ENCODE measurements at places on chromosomes 12 and 14.

DNA sequence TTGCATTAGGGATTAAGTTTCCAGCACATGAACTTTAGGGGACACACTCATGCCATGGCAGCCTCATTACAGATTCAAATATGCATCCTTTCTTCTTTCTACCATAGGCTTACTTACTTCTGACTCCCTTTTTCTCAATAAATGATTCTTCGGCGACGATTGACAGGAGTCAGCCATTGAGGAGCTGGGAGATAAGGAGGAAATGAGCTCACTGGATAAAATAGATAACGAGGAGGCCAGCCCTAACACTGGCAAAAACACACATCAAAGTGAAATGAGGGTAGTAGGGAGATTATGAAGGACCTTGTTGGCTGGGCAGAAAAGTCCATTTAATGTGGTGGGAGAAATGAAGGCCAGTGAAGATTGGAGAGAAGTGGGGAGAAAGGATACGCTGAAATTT lies 172.2 kb downstream of the SLC41A2 start:
- DNase-seq, result no peak

GRCh38 chr12:42094277-42094676 lies 50.4 kb downstream of the GXYLT1 start:
- DNase-seq, result no peak

GRCh38 chr12:30180602-30181001 lies 396.9 kb upstream of the TMTC1 start:
- DNase-seq, result no peak

DNA sequence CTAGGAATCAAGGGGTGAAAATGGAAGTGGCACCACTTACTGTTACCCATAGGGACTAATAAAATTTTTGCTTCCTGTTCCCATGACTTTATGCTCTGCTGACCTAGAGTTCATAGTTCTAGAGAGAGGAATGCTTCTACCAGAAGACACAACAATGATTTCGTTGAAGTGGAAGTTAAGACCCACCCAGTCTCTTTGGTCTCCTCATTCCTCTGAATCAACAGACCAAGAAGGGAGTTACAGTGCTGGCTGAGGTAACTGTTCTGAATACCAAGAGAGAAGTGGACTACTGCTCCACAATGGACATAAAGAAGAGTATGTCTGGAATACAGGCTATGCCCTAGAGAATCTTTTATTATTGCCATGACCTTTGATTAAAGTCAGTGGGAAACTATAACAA lies 23.5 kb upstream of the DYRK2 start:
- no peak for DNase-seq

GRCh38 chr14:24430143-24430681 lies 458 bp downstream of the KHNYN start:
- no peak for DNase-seq

DNA sequence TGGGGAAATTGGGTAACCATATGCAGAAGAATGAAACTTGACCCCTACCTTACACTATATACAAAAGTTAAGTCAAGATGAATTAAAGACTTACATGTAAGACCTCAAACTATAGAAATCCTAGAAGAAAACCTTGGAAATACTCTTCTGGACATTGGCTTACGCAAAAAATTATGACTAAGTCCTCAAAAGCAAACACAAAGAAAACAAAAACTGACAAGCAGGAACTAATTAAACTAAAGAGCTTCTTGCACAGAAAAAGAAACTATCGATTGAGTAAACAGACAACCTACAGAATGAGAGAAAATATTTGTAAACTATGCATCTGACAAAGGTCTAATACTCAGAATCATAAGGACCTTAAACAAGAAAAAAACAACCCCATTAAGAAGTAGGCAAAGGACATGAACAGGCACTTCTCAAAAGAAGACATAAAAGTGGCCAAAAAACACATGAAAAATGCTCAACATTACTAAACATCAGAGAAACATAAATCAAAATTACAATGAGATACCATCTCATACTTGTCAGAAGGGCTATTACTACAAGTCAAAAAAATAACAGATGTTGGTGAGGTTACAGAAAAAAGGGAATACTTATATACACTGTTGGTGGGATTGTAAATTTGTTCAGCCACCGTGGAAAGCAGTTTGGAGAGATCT lies 37.0 kb upstream of the CFAP54 start:
- DNase-seq, result no peak

- DNase-seq, result peak; percentile 51
These were observed 79.5 kb upstream of the MIS18BP1 start for GRCh38 chr14:45332360-45332988.

- no peak for DNase-seq
These were observed 200.0 kb downstream of the FOXG1 start for GRCh38 chr14:28966416-28967233.

DNA sequence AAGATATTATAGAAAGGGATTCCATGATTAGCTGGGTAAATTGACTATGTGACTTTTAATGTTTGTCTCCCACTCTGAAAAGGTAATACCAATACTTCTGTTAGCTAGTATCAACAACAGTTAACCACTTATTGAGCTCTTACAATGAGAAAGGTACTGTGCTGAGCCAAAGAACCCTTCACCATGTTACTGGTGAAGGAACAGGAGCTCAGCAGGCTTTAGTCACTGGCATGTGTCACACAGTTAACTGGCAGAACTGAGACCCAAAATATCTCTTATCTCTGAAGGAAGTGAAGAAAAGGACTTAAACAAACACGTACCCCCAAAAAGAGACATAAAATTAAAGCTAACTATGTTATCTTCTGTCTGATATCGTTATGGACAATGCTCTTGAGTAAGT lies 170.6 kb downstream of the MED13L start:
- no peak for DNase-seq

- no peak for DNase-seq
These were observed 389 bp upstream of the CCNB1IP1 start for GRCh38 chr14:20333494-20333841.

DNA sequence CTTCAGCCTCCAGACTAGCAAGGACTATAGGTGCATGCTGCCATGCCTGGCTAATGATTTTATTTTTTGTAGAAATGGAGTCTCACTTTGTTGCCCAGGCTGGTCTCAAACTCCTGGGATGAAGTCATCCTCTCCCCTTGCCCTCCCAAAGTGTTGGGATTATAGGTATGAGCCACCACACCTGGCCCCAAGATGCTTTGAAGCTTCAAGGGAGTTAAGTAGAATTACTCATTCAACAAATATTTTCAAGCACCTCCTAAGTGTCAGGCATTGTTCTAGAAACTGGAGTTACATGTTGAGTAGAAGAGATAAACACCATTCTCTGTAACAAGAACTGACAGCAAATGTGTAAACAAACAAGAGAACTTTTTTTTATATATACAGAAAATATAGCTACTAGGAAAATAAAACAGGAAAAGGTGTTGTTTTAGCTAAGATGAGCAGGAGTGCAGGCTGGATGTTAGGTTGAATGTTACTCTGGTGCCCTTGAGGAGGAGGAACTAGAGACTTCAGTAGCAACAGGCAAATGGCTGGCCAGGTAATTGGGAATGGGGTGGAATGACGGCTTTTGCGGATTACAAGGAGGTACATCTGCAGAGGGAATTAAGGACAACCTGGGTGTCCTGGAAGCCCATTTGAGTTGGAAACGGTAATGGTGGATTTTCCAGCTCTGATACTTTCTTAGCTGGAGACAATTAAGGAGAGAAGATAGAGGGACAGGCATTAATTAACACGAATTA lies 32.0 kb upstream of the CFAP54 start:
- no peak for DNase-seq

DNA sequence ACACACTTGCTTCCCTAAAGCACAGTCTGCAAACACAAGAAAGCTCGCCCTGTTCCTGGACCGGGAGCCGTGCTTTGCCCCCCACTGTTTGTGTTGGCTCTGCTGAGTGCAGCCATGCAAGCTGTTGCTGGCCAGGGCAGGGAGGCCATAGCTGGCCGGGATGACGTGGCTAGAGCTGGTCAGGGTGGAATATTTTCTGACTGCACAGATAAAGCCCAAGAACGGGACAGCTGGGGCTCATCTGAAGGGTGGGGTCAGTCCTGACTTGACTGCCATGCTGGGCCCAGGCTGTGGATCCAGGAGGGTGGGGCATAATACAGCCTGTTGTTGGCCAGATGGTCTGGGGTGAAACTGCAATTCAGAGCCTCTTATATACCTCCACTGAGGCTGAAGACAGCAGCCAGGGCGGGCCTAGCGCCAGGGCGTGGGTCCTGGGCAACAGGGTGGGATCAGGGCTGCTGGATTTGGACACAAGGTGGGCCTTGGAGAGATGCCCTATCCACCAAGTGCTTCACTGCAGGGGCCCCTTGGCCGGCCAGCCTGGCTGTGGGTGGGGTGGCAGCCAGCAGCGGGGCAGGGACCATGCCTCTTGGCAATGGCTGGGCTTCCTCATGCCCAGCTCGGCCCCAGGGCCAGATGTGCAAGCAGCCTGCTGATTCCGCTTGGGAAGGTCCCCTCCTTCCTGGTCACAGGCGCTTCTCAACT lies 14.8 kb downstream of the KMT5A start:
- peak; percentile 74 for DNase-seq

- DNase-seq, result peak; percentile 54
These were observed 8.3 kb downstream of the OR10AD1 start for GRCh38 chr12:48194799-48195201.

DNA sequence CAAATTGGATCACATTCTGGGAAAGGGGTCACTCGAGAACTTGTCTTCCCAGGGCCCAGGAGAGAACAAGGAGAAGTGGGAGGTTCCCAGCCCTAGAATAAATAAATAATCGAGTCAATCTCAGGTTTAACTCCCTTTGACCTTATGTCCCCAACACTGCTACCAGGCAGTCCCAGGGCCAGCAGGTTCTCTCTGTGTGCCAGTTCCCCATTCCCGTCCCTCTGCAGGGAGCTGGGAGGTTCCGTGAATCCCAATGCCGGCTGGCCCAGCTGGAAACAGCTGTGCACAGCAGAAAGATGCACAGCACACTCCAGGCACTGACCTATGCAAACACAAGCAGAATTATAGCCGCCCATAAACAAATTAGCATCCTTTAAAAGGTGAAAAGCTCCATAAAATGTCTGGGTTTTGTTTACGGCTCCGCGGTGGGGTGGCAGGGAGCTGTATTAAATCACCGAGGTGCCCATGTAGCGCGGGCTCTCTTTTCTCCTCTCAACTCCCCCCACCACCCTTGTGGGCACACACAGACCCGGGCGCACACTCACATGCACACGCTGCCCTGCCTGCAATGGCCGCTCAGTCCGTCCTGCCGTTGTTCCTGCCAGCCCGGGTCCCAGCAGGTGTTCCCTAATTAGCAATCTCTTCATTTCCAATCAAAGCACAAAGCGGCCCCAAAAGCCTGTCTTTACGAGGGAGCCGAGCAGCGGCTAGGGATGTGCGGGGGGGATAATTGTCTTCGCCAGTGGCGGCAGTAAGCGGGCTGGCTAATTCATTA lies 46.6 kb upstream of the ESRRB start:
- no peak for DNase-seq

DNA sequence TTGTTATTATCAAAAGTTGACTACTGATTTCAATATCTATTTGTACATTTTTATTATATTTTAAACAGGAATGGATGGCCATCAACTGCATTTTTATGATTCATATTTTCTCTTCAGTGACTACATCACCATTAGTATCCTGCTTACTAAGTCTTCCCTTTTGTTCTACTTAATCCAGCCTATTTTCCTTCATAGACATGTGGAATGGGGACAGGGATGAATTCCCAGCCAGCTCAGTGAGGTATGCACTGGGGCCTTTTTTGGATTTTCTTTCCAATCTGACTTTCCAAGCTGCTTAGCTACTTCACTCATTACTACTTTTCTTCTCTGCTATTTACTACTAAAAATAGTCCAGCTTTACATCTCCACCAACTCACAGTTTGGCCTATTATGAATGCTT lies 38.4 kb downstream of the AKAP6 start:
- no peak for DNase-seq

DNA sequence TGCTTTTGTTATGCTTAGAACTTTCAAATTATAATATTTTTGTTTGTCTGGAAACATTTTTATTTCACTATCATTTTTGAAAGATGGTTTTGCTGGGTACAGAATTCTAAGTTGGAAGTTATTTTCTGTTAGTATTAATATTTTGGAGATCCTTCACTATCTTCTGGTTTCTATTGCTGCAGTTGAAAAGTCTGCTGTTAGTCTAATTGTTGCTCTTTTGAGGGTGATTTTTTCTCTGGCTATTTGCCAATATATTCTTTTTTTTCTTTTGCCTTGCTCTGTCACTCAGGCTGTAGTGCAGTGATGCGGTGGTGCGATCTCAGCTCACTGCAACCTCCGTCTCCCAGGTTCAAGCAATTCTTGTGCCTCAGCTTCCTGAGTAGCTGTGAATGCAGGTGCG lies 28.2 kb upstream of the ARID2 start:
- no peak for DNase-seq

DNA sequence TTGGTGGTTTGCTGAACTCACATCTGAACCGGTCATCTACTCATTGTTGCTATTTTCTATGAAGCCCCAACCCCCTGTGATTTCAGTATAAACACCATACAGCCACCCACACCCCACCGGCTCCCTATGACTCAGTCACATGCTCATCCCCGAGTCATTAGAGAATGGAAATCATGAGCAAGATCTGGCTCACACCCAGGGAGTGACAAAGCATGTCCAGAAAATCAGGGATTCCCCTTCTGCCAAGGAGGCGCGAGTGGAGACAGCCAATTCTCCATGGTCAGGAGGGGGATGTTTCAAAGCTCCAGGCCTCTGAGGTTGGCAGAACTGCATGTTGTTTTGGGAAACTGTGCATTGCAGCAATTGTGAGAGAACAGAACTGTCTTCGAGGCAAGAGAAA lies 657.5 kb upstream of the TBX3 start:
- no peak for DNase-seq

DNA sequence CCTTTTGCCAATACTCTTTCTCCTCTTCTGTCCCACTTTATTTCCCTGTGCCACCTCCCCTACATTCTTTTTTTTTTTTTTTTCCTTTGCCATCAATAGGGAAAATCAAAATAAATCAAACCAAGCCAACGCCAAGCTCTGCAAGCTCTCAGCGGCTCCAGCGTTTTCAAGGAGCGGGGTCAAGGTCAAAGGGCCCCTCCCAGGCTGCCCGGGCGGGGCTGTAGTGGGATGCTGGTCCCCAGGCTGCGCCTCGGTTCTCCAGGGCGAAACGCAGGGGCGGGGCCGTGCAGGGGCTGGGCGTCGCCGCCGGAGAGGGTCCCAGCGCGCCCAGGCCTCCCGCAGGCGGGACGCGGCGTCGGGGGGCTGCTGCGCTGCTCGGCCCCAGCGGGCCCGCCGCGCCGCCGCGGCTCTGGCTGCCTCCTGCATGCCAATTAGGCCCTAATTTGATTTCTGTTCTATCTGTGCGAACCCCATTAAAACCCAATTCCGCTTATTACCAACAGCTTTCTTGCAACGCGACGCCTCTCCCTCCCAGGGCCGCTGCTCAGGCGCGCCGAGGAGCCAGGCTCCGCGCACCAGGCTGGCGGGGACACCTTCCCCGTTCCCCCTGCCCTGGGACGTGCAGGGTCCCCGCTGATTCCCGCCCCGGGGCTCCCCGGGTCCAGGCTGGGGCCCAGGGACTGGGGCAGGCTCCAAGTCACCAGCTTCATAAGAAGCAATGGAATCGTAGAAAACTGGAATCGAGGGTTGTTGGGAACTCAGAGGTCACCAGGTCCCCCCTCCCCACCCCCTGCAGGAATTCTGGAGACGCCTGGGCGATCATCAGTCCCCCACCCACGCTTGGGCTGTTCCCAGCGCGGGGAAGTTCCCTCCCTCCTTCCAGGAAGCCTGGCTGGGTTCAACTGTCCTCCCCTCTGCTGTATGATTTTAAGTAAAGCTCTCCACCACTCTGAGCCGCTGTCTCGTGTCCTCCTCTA lies 50.7 kb upstream of the MAP1LC3B2 start:
- no peak for DNase-seq

All from LNCaP clone FGC (cell line).